Kasumi-1 (cell line): ENCODE measurements at places on chromosomes 4 and X.

GRCh38 chrX:46647251-46647650 is 73.7 kb downstream of the CHST7 start:
- no peak for DNase-seq

DNA sequence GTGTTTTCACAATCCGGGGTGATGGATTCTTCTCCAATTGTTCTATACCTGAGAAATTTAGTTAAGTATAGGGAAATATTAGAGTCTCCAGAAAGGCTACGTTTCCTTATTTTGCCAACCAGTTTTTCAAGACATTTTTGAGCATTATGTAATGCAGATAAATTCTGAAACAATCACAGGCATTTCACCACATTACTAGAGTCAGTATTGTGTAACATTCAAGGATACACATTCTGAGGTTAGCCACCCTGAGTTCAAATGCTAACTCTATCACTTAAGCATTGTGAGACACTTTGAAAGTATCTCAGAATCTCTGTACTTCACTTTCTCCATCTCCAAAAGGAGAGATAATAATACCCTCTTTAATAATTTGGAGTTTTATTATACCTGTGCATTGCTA is 10.6 kb downstream of the SULT1B1 start:
- DNase-seq, result peak; percentile 21

GRCh38 chr4:146338512-146338911 is 124.2 kb downstream of the REELD1 start:
- DNase-seq, result no peak

DNA sequence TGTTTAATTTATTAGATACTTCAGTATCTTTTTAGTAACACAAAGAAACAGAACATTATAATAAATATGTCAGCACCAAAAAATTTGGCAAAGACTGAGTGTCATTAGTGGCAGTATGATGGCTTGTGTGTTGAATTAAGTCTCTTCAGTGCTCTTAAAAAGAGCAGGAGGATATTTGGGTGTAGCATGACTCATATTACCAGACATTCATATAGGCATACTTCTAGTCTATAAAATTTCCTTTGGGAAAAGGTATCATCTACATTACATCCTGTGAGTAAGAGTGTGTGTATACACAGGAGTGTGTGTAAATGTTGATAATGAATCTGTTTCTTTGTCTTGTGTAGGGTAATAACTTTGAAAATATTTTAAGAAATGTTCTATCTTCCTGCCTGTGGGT is 135.7 kb downstream of the CNKSR2 start:
- no peak for DNase-seq

DNA sequence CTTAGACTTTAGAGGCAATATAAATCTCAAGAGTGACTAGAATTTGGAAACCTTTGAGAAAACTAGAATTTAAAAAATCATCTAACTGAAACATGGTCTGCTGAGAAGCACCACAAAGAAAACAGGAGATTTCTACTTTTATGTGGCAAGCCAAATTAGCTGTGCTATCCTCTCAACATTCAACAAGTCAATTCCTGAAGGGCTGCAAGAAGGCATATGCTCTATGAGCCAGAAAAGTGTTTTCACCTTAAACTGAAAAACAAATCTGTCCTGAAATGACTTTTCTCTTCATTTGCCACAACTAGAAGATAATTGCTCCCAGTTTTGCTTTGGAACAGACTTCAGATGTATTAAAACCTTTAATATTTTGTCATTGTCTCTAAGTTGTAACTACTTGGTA is 263.2 kb upstream of the EDNRA start:
- no peak for DNase-seq

GRCh38 chr4:76590798-76591281 is 155.8 kb downstream of the SHROOM3 start:
- no peak for DNase-seq

DNA sequence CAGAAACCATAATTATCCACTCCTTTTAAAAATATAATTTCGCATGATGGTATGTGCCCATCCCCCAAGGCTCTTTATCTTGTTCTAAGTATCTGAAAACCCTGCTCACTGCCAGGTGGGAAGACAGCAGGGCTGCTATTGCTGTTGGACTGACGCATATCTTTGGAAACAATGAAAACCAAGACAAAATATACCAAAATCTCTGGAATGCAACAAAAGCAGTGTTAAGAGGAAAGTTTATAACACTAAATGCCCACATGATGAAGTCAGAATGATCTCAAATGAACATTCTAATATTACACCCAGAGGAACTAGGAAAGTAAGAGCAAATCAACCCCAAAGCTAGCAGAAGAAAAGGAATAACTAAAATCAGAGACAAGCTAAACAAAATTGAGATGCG is 162.0 kb downstream of the FAM47B start:
- DNase-seq, result no peak

DNA sequence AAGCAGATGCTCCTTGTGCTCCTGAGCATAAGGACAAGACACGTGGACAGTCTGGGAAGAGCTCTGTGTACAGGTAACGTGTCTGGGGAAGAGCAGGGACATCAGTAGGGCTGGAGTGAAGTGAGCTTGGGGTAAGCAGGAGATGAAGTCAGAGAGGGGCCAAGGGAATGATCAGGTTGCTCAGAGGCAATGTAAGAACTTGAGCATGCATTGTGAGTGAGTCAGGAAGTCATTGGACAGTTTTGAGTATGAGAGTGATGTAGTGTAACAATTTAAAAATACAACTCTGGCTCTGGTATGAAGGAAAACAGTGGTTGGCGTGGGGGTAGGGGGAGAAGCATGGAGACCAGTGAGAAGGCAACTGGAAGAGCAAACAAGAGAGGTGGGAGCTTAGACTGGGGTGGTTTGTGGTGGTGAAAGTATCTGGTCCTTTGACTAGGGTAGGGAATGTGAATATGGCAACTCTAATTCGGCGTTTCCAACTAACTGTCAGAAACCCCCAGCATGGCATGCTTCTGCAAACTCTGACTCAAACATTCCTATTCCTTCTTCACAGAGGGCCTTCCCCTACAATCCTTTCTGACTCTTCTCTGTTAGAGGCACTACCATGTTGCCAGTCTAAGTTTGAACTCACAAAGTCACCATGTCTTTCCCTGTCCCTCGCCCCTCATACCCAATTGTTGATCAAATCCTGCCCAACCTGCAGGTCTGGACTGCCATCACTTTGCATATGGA is 57.2 kb downstream of the STBD1 start:
- no peak for DNase-seq

- DNase-seq, result peak; percentile 49
Observed at GRCh38 chr4:23881052-23881501, 8.8 kb downstream of the PPARGC1A start.
